Mesenchymal stem cell (in vitro differentiated cells and primary cell): ENCODE measurements at places on chromosomes 5 and 9.

GRCh38 chr9:72718503-72718902 lies 197.1 kb downstream of the TMC1 start:
- no peak for DNase-seq

- DNase-seq = no peak
Measured at GRCh38 chr5:132074091-132074771, 642 bp downstream of the CSF2 start.

DNA sequence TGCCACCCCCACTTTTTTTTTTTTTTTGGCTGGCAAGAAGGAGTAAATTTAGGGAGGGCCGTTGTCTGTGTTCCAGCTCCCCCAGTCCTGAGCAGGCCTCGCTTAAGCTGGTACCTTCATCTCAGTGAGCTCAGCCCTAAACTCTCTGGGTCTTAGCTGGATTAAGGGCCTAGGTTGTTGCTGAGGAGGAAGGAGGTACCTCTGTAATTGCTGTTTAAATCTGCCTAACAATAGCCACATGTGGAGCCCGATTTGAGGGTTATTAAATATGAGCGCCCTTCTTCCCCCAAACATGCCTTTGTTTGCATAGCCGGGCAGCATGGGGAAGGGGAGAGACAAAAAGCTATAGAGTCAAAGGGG lies 179.0 kb upstream of the PITX1 start:
- DNase-seq = no peak

- no peak for DNase-seq
Measured at GRCh38 chr5:80837679-80838078, 122.5 kb upstream of the RASGRF2 start.

DNA sequence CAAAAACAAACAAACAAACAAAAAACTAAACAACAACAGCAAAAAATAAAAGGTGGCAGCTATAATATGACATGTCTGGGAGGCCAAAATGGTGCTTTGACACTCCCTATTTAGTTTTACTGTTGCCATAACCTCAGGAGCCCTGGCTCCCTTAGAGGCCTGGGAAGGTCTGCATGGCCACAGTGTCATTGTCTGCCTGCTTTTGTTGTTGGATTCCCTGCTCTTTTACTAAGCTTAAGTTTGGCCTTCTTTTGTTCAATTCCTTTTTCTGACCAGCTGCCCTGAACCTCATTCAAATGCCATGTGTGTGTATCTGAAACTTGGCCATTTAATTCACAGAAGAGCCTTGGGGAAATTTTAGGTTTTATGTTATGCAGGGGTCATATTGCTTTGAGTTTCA lies 458.2 kb downstream of the TMEM232 start:
- no peak for DNase-seq

DNA sequence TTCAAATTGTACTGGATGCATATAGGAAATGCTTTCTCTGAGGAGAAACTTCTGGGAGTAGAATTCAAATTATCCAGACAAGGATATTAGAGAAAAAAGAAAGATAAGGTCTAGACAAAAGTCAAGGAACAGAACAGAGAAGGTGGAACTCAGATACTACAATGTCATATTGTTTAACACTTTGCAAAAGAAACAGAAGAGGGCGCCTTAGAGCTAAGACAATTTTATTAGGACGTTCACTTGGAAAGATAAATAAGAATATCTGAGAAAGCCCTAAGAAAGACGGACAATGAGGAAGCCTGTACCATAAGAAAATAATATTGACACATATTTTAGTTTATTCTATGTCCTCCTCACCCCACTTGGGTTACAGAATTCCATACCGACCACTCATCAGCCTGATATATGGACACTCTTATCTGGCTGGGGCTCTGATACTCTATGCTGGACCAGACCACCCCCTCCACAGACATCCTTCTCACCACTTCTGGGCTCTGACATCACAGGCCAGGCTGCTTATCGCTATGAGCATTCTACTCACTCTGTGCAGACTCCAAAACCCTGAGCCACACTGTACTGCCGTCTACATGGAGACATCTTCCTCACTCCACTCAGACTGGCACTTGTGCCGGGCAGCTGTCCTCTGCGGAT lies 9.1 kb upstream of the AK3 start:
- peak; percentile 68 for DNase-seq

DNA sequence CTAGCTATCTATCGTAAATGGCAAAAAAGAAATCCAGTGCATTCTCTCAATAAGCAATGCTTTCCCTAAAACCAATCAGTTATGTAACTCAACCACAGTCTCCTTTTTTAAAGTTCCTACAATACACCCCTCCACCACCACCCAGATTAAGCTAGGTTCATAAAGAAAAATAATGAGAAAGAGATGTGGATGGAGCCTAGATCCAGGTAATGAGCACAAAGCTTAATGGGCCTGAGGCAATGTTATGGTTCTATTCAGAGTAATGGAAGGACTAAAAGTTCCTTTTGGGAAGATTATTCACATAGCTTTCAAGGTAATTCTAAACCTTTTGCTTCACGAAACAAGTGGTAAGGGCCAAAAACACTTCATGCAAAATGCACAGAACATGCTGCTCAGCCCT lies 113.5 kb downstream of the MPDZ start:
- no peak for DNase-seq

GRCh38 chr9:4292781-4293180 lies 7.1 kb downstream of the GLIS3 start:
- no peak for DNase-seq

GRCh38 chr5:34550964-34551363 lies 105.2 kb upstream of the RAI14 start:
- no peak for DNase-seq

GRCh38 chr9:97703437-97704344 lies 6.6 kb upstream of the XPA start:
- peak; percentile 85 for DNase-seq

DNA sequence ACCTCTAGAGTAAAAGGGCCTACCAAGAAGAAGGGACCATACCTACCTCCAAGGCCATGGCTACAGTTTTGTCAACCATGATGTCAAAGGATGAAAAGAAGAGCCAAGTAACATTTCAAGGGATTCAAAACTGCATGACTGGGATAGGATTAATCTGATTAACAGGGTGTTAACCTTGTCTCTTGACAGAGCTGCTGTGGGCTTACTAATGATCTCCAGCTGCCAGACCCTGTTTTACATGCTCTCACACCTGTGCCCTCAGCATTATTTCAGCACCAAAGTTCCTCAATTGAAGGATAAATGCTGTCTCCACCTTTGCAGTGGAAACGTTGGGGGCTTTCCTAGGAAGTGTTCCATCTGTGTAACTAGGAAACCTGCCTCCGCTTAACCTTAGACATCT lies 78.3 kb downstream of the DMAC1 start:
- DNase-seq = no peak

- DNase-seq = no peak
Measured at GRCh38 chr5:149671544-149671943, 58.6 kb upstream of the PPARGC1B start.

DNA sequence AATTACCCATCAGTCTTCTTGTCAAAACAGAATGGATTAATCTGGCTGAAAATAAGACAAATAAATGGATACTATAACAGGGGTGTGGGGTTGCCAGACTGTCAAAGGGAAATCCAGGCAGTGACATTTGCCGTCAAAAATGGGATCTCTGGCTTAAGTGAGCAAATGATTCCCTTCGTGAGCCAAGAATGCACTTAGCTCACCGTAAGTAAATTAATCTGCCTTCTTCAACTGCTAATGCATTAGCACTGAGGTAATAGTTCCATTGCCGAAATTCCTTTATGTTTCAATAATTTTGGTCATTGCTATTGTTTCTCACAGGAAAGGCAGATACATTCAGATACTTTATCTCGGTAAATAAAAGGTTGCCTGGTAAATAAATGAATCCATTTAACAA lies 377.8 kb downstream of the KIAA0825 start:
- DNase-seq = no peak

DNA sequence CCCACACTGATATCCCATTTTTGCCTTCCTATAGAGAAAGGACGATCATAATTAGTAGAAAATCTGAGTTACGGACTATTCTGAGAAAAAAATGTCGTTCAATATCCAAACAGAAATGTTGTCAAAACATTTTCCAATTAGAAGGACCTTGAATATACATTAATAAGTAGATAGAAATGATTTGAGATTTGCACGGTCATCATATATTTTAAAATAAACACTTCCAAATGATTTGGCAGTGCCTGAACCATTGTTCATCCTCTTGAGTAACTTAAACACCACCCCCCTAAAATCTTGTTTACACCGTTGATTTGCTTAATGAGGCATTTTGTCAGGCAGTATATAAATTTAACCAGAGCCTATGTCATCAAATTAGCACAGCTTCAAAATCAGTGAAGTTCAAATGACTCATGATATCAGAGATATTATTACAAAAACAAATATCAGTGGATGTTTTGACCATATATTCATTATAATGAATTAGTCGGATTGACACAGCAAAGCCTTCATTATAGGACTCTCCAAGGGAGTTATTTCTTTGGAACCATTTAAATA lies 105.0 kb downstream of the ACTL7B start:
- DNase-seq = no peak

GRCh38 chr5:110514030-110514429 lies 212.4 kb downstream of the TMEM232 start:
- no peak for DNase-seq

- DNase-seq = no peak
Measured at GRCh38 chr9:36770025-36770424, 197.3 kb downstream of the MELK start.

- peak; percentile 92 for DNase-seq
Measured at GRCh38 chr9:115118879-115119218, 892 bp upstream of the TNC start.

- DNase-seq = no peak
Measured at GRCh38 chr9:136058801-136059302, 36.2 kb downstream of the NACC2 start.
